ENCODE measurements at places on chromosomes 4 and X.

DNA sequence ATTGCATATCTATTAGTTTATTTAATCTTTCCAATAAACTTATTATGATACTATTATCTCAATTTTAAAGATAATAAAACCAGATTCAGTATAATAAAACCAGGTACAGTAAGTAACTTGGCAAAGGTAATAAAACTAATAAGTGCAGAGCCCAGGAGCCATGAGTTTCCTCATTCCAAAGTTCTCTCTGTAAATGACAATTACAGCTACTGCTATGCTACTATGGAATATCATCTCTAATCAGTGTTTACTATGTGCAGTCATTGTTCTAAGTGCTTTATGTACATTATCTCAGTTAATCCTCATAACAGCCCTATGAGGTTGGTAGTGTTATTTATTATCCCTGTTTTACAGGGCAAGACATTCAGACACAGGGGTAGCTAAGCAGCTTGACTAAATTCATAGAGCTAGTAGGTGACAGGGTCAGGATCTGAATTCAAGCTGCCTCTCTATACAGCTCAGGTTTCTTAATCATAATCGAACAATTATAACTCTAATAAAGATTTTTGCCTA is 285.0 kb upstream of the PITX2 start:
- no peak for DNase-seq

- no peak for DNase-seq
These were observed 73.2 kb downstream of the SH3KBP1 start for GRCh38 chrX:19814240-19814639.

- DNase-seq, result no peak
These were observed 86.4 kb downstream of the PPA2 start for GRCh38 chr4:105387466-105387865.

- peak; percentile 82 for DNase-seq
These were observed 108.4 kb upstream of the ATXN3L start for GRCh38 chrX:13428053-13428786.

GRCh38 chr4:84894621-84895020 is 71.9 kb downstream of the WDFY3 start:
- no peak for DNase-seq

DNA sequence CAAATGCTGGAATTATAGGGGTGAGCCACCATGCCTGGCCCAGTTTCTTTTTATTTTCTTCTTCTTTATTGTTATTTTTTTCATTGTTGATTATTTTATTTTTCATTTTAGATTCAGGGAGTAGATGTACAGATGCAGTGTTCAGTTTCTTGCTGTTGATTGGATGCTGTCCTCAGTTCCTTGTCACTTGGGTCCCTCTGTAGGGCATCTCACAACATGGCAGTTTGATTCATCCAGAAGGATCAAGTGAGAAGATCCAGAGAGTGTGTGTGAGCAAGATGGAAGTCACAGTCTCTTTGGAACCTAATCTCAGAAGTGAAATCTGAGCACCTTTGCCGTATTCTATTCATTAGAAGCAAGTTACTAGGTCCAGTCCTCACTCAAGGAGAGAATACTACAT is 20.9 kb downstream of the HMGB3 start:
- DNase-seq, result peak; percentile 17

GRCh38 chr4:69726971-69727370 is 33.4 kb downstream of the SULT1B1 start:
- DNase-seq, result no peak

- no peak for DNase-seq
These were observed 965.3 kb downstream of the CCSER1 start for GRCh38 chr4:91092398-91092980.

- DNase-seq, result peak; percentile 33
These were observed 176.2 kb upstream of the LNX1 start for GRCh38 chr4:53767482-53767881.

Data from ELR (cell line).